ENCODE measurements at places on chromosomes 13 and 19.

DNA sequence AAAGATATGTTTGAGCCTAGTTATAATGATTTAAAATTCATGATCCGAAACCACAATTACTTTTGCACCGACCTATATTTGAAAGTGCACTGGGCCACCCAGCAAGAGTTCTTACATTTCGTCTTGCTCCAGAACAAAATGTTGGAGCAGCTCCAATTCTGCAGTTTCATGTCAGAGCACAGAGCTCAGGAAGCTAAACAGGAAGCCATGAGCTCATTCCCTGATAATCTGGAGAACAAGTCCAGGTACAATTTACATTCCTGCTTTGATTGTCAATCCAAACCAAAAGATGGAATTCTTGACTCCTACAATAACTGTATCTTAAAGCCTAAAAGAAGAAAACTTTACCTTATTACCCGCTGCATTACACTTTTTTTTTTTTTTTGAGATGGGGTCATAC, 131.8 kb downstream of the KCTD12 start:
- DNase-seq, result no peak

- no peak for DNase-seq
Observed at GRCh38 chr13:64993514-64994164, 2236.5 kb downstream of the PCDH9 start.

DNA sequence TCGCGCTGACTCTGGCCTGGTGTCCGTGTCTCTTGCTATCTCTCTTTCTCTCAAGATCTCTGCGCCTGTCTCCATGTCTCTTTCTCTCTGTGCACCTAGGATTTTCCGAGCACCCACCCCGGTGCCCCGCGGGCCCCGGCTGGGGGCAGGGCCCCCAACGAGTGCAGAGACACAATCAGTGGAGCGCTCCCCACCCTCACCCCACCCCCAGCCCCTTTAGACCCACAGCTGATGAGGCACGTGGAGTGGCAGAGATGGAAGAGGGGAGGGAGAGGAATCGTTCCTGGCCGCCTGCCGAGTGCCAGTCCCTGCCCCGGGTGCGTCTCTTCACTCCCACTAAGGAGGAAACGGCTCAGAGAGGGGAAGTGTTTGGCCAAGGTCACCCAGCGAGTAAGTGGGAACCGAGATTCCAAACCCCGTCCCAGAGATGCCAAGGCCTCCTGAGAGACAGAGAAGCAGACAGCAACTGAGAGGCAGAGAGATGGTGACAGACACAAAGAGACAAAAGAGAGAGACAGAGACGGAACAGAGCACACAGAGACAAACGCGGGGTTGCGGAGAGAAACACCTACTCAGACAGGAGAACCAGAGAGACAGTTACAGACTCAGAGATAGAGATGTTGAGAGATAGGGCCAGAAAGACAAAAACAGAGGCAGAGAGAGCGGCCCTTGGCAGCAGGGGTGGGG, 626 bp upstream of the BCL3 start:
- peak; percentile 61 for DNase-seq

DNA sequence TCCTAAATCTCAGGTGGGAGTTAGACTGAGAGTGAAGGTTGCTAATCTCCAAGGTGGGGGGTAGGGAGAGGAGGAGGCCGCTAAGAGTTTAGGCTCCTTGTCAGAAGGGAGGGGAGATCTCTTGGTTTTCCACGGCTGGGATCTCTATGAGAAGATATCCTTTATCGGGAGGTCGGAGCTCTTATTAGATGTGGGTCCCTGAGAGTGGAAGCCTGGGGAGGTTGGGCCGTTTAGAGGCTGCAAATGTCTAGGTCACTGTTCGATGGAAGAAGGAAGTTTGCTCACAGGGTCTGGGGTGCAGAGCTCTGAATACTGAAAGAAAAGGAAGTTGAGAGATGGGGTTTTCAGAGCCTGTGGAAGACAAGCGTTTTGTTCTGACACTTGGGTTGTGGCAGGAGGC, 3.8 kb downstream of the MYADM start:
- DNase-seq, result no peak

- no peak for DNase-seq
Observed at GRCh38 chr13:99507054-99507453, 5.8 kb downstream of the TM9SF2 start.

GRCh38 chr13:25493931-25494640, 122.3 kb downstream of the ATP8A2 start:
- DNase-seq, result no peak

GRCh38 chr19:48598996-48599700, 7.4 kb upstream of the SPACA4 start:
- no peak for DNase-seq
